ENCODE measurements at places on chromosomes 1 and 21. TPM values are rescaled to one million over a fixed set of nuclear protein-coding genes. Genes with fewer than 3 reads are reported as not detected.

- H3K27me3 ChIP-seq: no peaks in the 10 kb centered on the region
- peak overlapping the region; percentile 22 for H3K27ac ChIP-seq
- no peak overlapping the region for H3K4me3 ChIP-seq
- DNase-seq: no peak
Measured at GRCh38 chr1:183126528-183126927, 59.5 kb upstream of the LAMC2 start.

DNA sequence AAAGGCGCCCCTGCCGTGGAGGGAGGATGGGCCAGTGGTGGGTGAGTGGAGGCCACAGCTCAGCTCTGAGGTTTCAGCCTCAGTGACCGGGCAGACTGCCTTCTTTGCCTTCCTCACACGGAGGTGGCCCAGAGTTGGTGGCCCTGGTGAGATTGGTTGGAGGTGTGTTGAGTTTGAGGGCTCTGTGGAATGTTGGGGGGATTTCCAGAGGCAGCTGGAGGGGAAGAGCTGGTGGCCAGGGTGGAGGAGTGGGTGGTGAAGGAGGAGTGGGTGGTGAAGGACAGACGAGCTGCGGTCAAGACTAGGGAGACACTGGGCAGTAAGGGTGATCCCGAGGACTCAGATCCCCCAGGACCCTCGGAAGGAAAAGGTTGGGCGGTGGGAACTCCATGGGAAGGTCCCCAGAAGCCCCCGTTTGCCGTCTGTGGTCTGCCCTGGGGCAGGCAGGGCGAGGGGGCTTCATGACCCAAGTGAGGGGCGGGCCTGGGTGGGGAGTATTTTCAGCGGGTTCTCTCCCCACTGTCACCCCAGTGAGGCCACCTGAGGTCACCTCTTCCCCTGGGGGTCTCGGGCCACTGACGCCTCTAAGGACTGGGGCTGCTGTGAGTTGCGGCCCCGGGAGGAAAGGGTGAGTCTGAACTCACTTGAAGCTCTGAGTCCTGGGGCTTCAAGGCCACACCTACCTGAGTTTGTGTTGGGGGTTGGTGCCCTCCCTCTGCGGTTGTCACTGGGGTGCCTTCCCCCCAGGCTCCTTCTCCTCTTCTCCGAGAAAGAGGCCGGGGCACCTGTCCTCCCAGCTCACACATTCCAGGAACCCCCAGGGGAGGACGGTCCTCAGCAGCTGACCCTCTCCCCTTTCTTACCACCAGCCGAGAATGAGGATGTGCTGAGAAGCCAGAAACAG is 22.7 kb upstream of the PIK3CD start:
- no peaks in the 10 kb centered on the region for H3K36me3 ChIP-seq
- no peak for DNase-seq
- no peaks in the 10 kb centered on the region for H3K27me3 ChIP-seq
- H3K27ac ChIP-seq: no peak overlapping the region
- no peaks in the 10 kb centered on the region for H3K4me1 ChIP-seq
- H3K4me3 ChIP-seq: no peak overlapping the region

DNA sequence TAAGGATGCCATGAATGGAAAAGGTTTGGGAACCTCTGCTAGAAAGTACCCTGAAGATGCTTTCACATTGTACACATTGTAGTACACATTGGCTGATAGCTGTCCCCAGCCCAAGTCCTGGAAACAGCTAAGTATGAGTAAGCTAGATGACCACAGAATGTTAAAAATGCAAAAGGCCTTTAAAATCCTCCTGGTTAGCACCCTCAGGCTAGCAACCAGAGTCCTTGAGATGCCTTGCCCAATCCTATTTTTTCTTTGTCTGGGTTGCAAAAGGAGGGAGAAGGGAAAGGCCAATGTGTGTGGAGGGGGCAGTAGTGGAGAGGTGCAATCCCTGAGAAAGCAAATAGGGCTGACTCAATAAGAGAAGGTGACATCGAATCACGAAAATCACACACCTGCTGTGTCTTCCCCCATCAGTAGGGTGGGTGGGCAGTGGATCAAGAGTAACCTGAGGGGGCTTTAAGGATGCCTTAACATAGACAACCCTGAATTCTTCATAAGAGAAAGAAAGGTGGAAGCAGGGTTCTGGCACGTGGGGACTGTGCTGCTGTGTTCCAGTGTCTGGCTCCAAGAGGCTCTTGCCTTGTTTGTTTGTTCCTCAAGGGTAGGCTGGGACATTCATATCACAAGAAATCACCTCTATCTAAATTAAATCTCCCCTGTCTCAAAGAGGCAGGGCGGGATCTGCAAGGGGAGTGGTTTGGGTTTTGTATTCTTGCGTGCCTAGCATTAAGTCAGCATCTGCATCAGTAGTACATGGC is 266.2 kb upstream of the PLXNA2 start:
- H3K27me3 ChIP-seq: no peaks in the 10 kb centered on the region
- H3K4me3 ChIP-seq: no peak overlapping the region
- no peaks in the 10 kb centered on the region for H3K36me3 ChIP-seq
- H3K27ac ChIP-seq: no peak overlapping the region
- H3K4me1 ChIP-seq: no peaks in the 10 kb centered on the region
- DNase-seq: no peak

DNA sequence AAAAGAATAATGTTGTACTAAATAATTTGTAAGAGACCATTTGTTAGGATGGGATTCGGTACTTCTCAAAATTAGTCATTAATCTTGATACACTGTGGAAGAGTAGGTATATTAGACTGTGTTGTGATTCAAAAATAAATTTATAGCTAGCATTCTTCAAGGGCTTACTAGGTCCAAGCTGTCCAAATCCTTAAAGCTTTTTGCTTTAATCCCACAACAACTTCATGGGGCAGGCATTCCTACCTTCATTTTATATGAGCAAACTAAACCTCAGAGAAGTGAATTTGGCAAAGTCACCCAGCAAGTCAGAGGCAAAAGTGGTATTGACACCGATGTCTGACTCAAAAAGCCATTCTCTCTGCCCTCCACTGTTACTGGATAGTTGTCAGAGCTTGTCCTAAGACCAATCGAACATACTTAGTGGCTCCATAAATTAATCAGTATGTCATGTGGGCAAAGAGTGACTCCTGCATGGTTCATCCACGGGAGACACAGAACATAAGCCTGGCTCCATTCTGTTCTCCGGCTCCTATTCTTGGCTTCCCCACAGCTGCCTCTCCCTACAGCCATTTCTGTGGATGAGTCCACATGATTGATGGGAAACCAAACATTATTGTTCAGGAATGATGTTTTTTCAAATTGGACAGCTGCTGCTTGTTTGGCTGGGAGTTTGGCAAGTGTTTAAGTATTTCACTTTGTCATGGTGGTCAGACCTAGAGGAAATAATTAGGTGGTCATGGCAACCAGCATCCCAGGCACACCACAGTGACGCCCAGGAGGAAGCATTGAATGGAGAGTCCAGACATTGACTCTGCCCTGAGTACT is 133.4 kb upstream of the FGGY start:
- no peaks in the 10 kb centered on the region for H3K36me3 ChIP-seq
- H3K27ac ChIP-seq: no peak overlapping the region
- no peak overlapping the region for H3K4me3 ChIP-seq
- H3K27me3 ChIP-seq: no peaks in the 10 kb centered on the region

- no peaks in the 10 kb centered on the region for H3K4me1 ChIP-seq
- H3K4me3 ChIP-seq: no peak overlapping the region
- no peak for DNase-seq
- no peaks in the 10 kb centered on the region for H3K27me3 ChIP-seq
- H3K36me3 ChIP-seq: no peaks in the 10 kb centered on the region
Measured at GRCh38 chr1:230778916-230779590, 31.9 kb downstream of the CAPN9 start.

GRCh38 chr1:44237721-44238457 is 24.6 kb downstream of the DMAP1 start:
- no peak overlapping the region for H3K4me3 ChIP-seq
- H3K36me3 ChIP-seq: no peaks in the 10 kb centered on the region
- H3K27ac ChIP-seq: no peak overlapping the region
- H3K27me3 ChIP-seq: no peaks in the 10 kb centered on the region
- H3K4me1 ChIP-seq: no peaks in the 10 kb centered on the region

GRCh38 chr1:1402072-1402900 is 3.2 kb upstream of the CCNL2 start:
- peaks cover 43% of the 10 kb centered on the region for H3K4me1 ChIP-seq
- no peaks in the 10 kb centered on the region for H3K36me3 ChIP-seq
- no peak overlapping the region for H3K4me3 ChIP-seq
- no peak for DNase-seq

DNA sequence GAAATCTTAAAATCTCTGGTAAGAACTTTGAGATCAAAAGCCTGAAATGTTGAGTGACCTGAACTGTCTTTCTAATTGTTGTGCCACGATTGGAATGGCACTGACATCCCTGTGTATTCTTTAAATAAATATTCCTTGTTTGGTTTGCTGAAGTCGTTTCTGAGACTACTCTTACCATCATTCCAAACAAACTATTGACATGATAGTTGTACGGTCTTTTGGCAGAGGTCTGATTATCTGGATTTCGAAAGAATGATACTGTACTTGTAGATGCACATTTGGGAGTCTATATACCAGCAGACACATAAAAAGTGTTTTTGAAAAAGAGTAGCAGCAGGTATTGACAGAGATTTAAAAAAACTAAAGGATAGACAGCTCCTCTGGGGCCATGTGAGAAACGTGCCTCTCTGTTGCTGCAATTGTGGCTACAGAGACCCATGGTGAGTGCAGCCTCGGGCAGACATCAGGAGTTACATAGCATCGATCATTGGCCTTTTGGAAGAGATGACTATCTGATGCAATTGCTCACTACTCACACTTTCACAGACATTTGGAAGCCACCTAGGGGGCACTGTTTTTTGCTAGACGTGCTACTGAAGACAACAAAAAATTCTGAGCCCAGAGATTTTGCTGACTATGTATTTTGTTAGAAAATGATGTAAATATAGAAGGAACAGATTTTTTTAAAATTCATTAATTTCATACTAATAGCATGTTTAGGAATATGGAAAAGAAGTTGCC is 464.5 kb downstream of the KCNT2 start:
- no peak overlapping the region for H3K27ac ChIP-seq
- H3K4me3 ChIP-seq: no peak overlapping the region
- DNase-seq: no peak
- H3K27me3 ChIP-seq: no peaks in the 10 kb centered on the region
- H3K4me1 ChIP-seq: no peaks in the 10 kb centered on the region

GRCh38 chr1:246029616-246030015 is 477.5 kb downstream of the SMYD3 start:
- DNase-seq: no peak
- peaks cover 3% of the 10 kb centered on the region for H3K4me1 ChIP-seq
- H3K27me3 ChIP-seq: no peaks in the 10 kb centered on the region
- H3K27ac ChIP-seq: no peak overlapping the region
- no peaks in the 10 kb centered on the region for H3K36me3 ChIP-seq
- no peak overlapping the region for H3K4me3 ChIP-seq

DNA sequence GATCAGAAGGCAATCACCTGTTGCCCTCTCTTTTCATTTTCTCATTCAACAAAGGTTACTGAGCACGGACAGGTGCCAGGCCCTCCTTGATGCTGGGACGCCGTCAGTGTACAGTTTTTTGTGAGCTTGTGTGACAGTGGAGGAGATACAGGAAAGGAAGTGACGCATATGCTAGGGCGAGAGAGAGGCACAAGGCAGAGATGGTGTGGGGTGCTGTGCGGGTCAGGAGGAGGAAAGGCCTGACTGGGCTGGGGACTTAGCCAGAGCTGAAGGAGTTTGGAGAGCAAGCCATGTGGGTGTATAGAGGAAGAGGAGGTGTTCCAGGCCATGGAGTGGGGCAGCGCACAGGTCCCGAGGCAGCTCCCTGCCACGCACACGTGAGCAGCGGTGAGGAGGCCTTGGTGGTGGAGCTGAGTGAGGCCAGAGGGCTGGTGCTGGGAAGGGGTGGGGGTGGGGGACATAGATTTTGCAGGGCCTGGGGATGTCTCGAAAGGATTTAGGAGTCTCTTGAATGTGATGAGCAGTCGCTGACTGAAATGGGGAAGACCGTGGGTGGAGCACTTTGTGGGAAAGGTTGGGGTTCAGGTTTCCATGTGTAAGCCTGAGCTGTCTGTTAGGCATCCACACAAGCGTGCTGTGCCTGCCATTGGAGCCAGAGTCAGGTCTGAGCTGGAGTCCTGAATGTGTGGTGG is 46.0 kb downstream of the TRAPPC10 start:
- DNase-seq: no peak
- H3K27me3 ChIP-seq: no peaks in the 10 kb centered on the region
- no peak overlapping the region for H3K27ac ChIP-seq
- no peak overlapping the region for H3K4me3 ChIP-seq
- H3K36me3 ChIP-seq: peaks cover 80% of the 10 kb centered on the region

DNA sequence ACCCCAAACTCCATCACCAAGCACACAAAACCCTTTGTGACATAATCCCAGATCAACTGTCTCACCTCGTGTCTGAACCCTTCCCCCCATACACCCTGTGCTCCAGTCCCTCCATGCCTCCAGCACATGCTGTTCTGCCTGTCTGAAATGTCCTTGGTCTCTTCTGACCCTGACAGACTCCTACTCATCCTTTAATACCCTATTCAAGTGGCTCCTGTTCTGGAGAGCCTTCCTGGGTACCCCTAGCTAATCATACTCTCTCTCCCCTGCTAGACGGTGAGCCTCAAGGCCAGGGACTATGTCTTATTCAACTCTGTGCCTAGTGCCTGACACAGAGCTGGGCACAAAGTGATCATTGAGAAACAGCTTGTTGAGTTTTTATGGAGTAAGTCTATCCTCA is 125.0 kb downstream of the LACTBL1 start:
- H3K27ac ChIP-seq: no peak overlapping the region
- no peak for DNase-seq
- H3K4me3 ChIP-seq: no peak overlapping the region
- H3K27me3 ChIP-seq: no peaks in the 10 kb centered on the region

DNA sequence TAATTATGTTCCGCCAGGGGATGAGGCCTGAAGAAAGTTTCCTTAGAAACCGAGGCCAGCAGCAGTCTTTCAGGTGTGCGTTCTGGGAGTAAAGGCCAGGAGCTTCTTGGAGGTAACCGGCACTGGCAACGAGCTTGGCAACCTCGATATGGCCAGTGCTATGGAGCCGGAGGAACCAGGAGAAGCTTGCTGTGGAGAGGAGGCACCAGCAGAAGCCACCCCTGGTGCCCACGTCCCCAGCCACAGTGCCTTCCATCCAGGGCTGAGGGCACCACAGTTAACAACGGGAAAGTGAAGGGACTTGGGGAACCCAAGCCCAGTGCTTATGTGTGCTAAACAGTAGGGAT is 41.5 kb upstream of the LIN9 start:
- H3K27me3 ChIP-seq: no peaks in the 10 kb centered on the region
- H3K27ac ChIP-seq: no peak overlapping the region
- no peak for DNase-seq
- no peak overlapping the region for H3K4me3 ChIP-seq
- no peaks in the 10 kb centered on the region for H3K4me1 ChIP-seq
- no peaks in the 10 kb centered on the region for H3K36me3 ChIP-seq

DNA sequence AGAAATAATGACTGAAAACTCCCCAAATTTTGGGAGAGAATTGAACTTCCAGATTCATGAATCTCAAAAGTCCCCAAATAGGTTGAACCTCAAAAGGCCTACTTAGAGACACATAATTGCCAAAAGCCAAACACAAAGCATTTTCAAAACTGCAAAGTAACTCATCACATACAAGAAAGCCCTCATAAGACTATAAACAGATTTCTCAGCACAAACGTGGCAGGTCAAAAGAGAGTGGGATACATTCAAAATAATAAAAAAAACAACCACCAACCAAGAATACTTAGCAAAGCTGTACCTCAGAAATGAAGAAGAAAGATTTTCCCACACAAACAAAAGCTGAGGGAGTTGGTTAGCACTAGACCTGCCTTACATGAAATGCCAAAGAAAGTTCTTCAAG is 57.9 kb downstream of the CCN1 start:
- DNase-seq: no peak
- no peak overlapping the region for H3K27ac ChIP-seq
- no peaks in the 10 kb centered on the region for H3K4me1 ChIP-seq
- peaks cover 37% of the 10 kb centered on the region for H3K36me3 ChIP-seq

Gene GBP5
- 71.2 TPM for total RNA-seq

Gene HENMT1
- 0.45 TPM for total RNA-seq

Gene RPE65
- total RNA-seq: not detected

Gene LZIC
- 31.8 TPM for total RNA-seq
